Stimulated activated CD8-positive, alpha-beta memory T cell treated with anti-CD3 and anti-CD28 coated beads, Interleukin-4, amount 100 ng/mL, for 1 hour (primary cell): ENCODE measurements at places on chromosomes 13 and 19.

- no peak for DNase-seq
These were observed 293.7 kb downstream of the SUCLA2 start for GRCh38 chr13:47707414-47707813.

- no peak for DNase-seq
These were observed 116.3 kb downstream of the FOXO1 start for GRCh38 chr13:40550130-40550529.

DNA sequence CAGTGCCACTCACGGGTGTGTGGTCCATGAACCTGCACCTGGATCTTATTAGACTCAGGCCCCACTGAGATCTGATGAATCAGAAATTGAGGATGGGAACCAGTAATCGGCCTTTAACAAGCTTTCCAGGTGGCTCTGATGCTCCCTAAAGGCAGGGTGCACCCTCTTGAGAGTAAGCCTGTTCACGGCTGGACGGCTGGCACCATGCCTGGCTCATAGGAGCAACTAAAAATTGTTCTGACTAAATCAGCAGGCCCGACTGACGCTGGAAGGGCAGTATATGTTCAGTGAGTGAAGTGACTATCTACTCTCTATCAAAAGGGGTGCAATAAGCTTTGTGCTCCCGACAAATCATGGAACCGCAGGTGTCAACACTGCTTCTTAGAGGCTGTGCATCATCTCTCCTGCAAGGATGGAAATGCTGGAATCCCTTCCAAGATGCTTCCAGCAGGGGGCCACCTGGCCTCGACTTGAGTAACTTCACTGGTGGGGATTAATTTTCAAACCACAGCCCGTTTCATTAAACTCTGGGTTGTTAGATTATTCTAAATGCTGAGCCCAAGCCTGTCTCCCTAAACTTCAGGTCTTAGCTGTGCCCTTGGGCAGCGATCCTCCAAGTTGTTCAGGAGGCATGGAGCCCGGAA is 28.4 kb downstream of the TMTC4 start:
- no peak for DNase-seq

DNA sequence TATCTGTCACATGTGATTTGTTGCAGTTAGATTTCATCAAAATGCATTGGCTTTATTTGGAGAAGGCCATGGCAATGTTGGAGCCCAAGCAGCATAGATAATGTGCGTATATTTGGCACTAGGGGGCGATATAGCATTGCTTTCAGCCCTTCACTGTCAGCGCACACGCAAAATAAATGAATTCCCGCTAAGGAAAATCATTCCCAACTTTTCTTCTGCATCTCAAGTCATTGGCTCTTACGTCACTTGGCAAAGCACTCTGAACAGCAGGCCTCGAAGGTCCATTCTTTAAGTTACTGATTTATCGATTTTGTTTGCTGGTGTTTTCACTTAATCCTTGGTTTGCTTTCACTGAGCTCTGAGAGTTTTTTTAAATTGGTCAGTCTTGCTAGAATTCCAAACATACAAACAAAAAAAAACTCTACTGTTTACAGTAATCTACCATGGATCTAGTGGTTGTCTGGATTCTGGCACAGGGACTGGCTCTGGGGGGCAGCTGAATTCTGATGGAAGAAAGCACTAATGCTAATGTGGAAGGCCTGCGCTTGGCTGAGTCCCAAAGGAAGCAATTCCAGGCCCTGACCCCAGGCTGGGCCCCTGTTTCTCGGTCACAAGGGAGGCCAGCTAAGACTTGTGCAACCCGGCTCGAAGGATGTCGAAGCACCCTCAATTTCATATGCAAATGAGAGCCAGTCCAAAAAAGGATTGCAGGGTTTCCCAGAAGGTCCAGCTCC is 97.7 kb upstream of the IPO5 start:
- no peak for DNase-seq

- no peak for DNase-seq
These were observed 98.0 kb downstream of the SPRY2 start for GRCh38 chr13:80242728-80243427.

GRCh38 chr19:19342086-19343015 is 21.7 kb downstream of the MAU2 start:
- no peak for DNase-seq

DNA sequence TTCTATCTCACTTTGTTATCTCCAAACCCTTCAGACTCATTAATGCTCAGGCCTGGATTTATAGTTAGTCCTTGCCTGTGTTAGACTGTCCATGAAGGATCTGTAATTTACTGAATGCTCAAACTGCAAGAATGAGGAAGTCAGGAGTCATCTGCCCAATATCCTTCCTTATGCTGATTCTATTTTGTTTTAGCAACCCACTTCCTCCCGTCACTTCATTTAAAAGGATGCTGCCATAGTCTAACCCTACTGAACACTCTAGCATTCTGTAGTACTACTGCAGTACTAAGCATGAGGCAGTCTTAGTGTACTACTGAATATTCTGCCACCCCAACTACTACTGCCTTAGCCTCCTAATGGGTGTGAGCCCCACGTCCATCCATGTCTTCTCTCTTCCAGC is 1.5 kb downstream of the FCAR start:
- no peak for DNase-seq

- DNase-seq, result no peak
These were observed 10.3 kb upstream of the GAS6 start for GRCh38 chr13:113874177-113874576.

- DNase-seq, result no peak
These were observed 199.7 kb downstream of the IRS2 start for GRCh38 chr13:109586509-109587346.

DNA sequence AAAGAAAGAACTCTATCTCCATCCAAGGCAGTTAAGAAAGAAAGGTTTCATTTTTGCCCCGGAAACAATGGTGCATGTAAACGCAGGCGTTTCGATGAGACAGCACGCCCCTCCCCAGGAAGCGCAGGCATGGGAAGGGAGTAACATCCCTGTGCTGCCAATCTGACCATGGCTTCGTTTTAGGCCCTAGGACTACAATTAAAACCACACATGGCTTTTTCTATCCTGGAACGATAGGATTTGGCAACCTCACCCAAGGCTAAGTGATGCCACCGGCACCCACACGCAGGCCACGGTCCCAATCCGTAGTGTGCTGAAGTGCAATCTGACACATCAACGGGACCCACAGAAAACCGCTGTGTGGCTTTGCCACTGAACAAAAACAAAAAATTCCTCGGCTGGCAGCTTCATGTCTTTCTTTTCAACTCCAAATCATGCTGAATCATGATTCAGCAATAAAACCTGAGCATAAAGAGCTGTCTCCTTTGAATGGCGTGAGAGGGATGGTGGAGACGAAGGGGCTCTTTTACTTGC is 24.2 kb downstream of the RANBP3 start:
- DNase-seq, result no peak

DNA sequence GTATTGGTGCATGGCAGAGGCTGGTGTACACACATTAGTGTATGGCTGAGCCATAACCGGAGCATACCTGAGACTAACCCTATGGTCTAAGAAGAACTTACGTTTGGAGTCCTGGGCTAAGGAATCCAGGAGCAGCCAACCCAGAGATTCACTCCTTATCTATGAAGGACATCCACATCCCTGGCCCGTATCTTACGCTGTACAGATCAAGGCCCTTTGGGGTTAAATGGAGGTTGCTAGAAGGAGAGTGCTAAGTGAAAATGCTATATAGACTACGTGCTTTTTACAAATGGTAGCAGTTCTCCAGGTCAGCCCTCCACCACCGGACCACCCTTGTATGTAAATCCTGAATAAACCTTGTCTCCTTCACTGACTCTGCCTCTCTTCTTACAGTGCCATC is 1.9 kb upstream of the SUGT1 start:
- DNase-seq, result no peak

DNA sequence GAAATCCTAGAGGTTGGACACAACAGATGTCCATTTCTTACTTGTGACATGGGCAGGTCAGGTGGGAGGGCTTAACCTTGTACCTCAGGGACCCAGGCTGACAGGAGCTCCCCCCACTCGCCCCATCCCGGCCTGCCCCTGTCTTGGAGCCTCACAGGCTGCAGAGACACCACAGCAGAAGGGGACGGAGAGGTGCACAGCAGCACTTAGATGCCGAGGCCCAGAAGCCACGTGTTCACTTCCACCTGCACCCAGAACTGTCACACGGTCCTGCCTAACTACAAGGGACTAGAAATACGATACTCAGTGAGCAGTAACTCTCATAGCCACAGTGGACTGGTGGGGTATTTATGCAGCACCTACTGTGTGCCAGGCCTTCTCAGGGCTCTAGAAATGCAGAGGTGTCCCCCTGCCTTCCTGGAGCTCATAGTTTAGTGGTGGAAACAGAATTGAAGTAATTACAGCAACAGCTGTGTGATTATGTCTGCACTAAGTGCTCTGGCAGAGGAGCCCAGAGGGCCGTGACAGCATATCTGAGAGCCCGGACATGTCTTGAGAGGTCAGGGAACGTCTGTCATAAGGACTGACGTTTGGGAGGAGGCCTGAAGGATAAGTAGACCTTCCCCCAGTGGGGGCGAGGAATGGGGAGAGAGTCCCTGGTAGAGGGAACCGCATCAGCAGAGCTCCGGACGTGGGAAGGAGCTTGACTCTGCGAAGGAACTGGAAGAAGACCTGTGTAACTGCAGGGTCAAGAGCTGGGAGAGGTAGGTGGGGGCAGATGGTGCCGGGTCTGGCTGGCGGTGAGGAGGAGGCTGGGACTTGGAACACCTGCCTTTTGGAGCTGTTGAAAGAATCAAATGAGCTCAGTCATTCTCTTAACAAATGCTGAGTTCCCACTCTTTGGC is 130.0 kb downstream of the SIPA1L3 start:
- no peak for DNase-seq

DNA sequence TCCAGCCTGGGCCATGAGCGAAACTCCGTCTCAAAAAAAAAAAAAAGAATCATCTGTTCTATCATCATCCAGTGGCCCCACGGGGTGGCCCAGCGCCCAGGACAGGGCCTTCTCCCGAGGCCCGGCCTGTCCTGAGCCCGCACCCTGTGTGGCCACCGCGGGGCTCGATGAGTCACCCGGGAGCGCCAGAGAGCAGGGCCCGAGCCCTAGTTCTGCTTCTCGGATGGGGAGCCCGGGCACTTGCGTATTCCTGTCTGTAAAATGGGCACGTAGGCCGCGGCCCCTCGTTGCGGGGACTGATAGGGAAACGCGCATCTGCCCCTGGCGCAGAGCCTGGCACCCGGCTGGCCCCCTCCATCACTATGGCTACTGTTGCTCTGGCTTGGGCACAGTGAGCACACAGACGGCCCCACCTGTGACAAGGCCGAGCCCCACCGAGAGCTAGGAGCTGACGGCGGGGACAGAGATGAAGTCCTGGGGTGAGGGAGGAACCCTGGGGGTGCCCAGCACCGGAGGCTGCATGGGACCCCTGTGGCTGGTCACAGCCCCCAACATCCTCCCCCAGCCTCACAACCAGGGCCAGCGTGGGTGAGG is 21.3 kb upstream of the UQCR11 start:
- no peak for DNase-seq

DNA sequence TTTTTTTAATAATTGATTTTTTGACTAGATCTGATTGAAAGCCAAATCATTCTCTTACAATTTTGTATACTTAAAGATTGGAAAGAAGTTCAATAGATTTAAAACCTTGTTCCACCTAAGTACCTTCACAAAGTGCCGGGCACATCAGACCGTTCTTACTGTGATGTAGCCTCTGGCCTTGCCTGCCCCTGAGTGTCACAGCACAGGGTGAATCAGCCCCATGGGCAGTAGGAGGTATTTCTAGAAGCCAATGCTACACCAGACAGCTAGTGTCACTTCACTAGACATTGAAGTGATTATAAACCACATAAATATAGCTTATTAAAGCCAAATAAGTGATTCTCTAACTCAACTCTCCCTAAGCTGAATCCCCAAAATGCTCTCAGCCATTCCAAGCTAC is 131.3 kb downstream of the LACC1 start:
- no peak for DNase-seq

DNA sequence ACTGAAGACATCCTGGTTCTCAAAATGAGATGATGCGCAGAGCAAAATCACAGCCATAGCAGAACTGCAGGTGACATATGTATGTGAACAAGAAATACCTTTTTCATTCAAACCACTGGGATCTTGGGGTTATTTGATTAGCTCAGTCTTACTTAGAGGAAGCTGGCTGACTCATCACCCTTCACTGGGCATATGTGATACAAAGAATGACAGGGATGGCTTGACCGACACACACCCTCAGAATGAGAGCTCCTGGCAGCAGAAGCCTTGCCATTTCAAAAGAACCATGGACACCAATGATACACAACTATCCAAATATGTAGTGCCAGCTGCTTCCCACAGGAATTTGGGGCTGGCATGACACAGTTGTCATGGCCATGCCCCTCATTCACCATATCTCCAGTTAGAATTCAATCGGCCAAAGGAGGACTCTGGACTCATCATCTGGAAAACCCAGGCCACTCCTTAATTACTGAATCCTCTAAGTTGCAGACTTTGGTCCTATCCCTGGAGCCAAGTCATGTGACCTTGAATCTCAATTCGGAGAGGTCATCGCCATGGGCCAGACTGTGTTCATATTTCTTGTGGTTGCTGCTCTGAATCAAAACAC is 115.8 kb downstream of the KATNAL1 start:
- DNase-seq, result no peak

DNA sequence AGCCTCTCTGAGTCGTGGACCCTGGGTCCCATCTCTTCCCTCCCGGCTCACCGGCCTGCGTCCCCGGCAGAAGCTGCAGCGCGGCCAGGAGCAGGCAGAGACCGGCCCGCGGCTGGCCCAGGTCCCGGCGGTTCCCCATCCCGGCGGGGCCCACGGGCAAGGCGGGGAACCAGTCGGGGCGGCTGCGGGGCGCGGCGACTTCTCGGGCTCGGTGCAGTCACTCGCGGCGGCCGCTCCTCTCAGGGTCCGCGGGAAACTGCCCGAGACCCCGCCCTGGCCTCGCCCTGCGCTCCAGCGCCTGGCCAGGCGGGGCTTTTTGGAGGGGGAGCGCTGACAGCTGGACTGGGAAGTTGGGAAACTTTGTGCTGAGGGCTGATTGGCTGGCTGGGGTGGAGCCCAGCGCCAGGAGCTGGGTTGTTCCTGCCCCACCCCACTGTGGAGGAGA is at the start of gene COL5A3:
COL5A3 (minus strand) TSS at position 258 of the 445 bp plus-strand sequence; CDS start at position 139, 119 bp downstream.
- no peak for DNase-seq

DNA sequence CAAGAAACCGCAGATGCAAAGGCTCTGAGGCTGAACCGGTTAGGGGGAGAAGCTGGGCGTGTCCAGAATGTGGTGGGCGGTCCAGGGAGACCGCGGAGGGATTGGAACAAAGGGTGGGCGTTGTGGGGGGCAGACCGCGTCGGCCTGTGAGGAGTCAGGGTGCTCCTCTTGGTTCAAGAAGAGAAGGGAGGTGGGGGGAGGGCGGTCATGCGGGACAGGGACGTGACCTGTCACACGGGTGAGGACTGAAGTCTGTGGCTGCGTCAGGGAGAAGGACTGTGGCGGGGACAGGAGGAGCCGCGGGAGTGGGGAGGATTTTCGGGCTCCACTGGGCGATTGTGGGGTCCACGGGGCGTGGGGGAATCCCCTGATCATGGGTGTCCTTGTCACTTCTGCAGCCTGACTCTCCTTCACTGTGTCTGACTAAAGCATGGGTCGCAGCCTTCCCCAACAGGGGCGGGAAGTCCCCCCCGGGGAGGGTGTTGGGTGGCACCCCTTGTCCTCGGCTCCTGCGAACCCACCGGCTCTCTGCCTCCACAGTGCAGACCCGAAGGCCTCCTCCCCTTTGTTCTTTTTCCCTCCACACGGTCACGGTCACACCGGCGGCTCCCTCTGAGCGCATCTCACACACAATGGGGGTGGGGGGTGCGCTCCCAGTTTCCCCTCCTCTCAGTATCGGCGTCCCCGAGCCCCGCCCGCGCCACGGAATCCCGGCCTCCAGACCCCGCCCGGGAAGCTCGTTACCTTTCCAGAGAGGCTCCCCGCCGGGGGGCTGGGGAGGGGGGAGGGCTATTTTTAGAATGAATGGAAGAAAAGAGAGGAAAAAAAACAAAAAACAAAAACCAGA is 16.4 kb upstream of the KCNN1 start:
- DNase-seq, result peak; percentile 19

GRCh38 chr19:19113040-19113626 is 25.1 kb downstream of the TMEM161A start:
- no peak for DNase-seq
